ENCODE measurements at places on chromosomes 7 and 10.

DNA sequence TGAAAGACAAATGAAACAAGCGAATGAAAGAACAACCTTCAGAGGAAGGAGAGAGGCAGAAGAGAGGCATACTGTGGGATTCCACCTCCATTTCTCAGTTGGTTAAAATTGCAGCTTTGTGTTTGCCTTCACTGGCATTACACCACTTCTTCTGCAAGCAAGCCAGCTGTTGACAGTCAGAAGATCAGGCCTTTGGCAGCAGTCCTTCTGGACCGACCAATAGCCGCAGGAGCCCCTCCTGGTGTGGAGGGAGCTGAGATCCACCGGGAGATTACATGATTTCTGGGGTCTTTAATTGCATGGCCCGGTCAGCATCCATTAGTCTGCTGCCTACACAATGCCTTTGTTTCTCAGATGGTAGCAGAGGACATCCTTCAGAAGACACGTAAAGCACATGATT, 206.7 kb downstream of the ADAM12 start:
- no peak for DNase-seq

DNA sequence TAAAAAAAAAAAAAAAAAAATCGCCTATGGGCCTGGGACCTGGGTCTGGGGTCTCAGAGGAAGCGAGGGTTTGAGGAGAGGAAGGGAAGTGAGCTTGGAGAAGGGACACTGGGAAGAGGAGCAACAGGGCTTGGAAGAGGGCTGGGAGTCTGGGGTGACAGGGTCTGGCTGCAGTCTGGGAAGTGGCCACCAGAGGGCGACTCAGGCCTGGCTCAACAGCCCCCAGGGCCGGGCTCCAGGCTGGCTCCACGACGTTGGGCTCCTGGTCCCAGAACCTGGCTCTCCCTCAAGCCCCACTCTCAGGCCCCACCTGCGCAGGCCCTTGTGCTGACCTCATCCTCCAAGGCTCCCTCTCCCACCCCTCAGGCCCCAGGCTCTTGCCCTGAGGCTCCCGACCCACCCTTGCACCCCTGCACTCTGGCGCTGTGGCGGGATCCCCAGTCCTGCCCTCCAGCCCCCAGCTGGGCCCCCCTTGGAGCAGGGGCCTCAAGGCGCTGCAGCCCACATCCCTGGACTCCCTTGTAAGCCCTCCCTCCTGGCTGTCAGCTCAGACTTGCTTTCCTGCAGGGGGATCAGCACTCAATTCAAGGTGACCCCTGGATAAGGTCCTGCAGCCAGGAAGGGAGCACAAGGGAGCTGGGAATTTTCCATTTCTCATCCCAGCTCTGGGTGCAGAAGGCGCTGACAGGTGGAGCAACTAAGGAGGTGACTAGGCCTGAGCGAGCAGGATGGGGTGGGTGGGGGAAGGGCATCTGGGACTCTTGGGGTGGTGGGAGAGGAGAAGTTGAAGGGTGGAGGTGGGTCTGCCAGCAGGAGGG, 5.4 kb upstream of the SPACDR start:
- peak; percentile 76 for DNase-seq

DNA sequence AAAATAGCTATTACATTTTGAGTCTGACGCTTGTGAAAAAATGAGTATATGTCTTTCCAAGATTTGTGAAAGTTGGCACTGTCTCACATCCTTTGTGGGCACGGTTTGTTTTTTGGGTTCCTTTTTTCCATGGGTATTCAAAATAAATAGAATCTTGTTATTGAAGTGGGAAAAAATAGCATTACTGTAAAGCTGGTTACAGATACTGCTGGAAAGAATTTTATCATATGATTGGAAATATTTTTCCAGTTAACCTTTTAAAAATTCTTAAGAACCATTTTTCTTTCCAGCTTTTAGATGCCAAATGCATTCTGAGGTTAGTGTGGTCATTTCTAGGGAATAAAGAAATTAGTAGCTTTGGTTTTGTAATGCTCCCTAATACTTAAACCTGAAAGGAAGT, 11.4 kb downstream of the NET1 start:
- no peak for DNase-seq

GRCh38 chr7:110564246-110564645, 526.7 kb upstream of the LRRN3 start:
- DNase-seq: no peak

DNA sequence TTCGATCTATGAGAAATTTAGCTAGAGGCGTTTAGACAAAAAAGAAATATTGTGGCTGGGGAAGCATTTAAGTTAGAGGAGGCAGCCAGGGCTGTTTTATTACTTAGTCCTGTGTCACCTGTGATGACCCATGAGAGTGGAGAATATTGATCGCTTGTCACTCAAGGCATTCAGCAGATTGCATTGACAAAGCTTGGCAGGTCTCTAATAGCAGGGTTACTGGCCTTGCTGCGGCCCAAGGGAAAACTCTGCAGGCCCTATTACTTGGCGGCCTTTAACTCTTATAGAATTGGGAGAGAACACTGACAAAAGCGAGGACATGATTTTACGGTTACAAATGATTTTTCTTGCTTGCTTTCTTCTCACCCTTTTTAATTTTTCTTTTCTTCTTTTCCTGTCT, 473.5 kb downstream of the AUTS2 start:
- no peak for DNase-seq

GRCh38 chr7:151117565-151117964, 31.3 kb downstream of the AGAP3 start:
- no peak for DNase-seq

GRCh38 chr7:55234408-55234807, 130.7 kb upstream of the LANCL2 start:
- DNase-seq: no peak

DNA sequence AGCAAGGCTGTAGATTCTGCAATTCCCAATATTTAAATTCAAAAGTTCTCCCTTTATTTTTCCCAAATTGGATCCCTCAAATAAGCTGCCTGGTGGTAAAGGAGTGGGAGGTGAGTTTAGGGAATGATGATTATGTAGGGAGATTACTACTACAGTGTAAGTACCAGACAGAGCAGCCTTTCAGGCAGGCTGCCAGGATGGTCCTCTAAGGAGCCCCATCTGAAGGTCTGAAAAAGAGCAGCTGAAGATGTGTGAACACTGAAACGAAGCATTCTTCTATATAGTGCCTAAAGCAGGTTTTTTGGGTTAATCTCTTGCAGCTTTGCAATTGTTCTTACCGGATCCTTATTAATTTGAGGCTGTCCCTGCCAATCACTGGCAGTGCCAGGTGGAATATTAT, 84.7 kb downstream of the CREB5 start:
- no peak for DNase-seq

GRCh38 chr7:13024121-13024674, 336.8 kb downstream of the ARL4A start:
- DNase-seq: no peak

GRCh38 chr10:129960481-129961156, 3.5 kb downstream of the EBF3 start:
- no peak for DNase-seq

GRCh38 chr10:129140921-129141885, 325.8 kb upstream of the MGMT start:
- peak; percentile 57 for DNase-seq

DNA sequence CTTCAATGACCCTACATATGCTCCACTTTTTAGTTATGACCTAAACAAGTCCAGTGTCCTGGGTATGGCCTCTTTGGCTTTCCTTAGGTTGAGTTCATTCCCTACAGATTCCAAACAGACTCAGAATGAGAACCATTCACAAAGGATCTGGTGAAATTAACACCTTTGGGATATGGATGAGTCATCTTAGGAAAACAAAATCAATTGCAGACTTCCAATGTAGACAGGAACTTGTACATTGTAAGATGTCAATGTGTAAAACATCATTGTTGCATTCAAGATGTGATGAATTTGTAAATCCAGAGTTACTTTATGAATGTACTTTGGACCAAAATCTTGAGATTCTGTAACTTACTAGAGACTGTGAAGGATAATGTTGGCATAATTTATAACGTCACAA, 43.4 kb upstream of the HECTD2 start:
- DNase-seq: no peak

DNA sequence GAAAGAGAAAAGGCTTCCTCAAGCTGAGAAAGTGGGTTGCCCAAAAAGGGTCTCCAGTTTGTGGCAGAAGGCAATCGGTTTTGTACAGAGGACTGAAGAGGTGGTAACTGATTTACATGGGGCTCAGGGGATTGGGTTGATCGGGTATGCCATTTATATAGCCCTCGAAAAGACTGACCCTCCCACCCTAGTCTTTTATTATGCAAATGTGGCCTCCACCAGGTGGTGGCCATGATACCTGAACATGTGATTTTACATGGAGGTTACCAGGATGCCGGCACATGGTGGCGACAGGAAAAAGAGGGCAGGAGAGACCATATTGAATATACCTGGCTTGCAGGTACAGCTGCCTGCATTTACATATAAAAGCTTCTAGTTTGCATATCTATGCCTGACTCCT, 36.7 kb downstream of the ATE1 start:
- no peak for DNase-seq

DNA sequence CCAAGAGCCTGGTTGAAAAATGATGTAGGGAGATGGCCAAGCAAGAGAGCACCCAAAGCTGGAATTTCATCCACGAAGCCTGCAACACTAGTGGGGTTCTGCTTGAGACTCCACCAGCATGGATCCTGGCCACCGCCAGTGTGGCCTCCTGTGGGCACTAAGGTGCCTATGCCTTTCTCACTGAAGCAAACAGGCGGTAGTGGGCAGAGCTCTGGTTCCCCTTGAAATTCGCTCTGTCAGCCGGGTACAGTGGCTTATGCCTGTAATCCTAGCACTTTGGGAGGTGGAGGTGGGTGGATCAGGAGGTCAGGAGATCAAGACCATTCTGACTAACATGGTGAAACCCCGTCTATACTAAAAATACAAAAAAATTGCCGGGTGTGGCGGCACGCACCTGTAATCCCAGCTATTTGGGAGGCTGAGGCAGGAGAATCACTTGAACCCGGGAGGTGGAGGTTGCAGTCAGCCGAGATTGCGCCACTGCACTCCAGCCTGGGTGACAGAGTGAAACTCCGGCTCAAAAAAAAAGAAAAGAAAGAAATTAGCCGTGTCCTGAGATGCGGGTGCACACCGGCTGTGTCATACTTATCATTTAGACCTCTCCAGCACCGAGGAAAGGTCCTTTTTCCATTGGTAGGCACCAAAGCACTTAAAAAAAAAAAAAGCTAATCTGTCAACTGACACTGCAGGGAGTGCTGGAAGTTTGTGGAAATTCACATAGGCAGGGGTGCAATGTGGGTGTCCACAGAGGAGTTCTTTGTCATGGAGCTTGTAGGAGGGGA, 28.3 kb downstream of the CCM2 start:
- DNase-seq: peak; percentile 58
